ENCODE measurements at places on chromosomes 16 and 17.

GRCh38 chr16:10936272-10936984 lies 5.8 kb downstream of the DEXI start:
- DNase-seq = no peak

- DNase-seq = no peak
Observed at GRCh38 chr17:47983492-47984223, 12.7 kb downstream of the CDK5RAP3 start.

DNA sequence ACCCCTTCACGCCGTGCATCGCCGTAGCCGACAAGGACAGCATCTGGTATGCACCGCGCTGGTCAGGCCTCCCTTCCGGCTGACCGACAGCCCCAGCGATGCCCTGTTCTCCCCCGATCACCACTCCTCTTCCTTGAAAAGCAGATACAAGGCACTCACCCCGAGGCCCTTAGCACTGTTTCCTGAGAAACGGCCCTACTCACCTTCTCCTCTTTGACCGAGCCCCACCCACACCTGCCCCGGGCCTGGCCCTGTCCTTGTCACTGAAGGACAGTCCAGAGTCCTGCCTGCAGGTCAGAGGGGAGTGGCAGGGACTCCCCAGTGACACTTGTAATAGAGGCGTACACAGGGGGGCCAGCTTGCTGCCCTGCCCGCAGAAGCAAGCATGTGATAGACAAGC lies 45.9 kb upstream of the CHMP6 start:
- no peak for DNase-seq

GRCh38 chr17:63191610-63192009 lies 225.6 kb downstream of the TANC2 start:
- DNase-seq = no peak

DNA sequence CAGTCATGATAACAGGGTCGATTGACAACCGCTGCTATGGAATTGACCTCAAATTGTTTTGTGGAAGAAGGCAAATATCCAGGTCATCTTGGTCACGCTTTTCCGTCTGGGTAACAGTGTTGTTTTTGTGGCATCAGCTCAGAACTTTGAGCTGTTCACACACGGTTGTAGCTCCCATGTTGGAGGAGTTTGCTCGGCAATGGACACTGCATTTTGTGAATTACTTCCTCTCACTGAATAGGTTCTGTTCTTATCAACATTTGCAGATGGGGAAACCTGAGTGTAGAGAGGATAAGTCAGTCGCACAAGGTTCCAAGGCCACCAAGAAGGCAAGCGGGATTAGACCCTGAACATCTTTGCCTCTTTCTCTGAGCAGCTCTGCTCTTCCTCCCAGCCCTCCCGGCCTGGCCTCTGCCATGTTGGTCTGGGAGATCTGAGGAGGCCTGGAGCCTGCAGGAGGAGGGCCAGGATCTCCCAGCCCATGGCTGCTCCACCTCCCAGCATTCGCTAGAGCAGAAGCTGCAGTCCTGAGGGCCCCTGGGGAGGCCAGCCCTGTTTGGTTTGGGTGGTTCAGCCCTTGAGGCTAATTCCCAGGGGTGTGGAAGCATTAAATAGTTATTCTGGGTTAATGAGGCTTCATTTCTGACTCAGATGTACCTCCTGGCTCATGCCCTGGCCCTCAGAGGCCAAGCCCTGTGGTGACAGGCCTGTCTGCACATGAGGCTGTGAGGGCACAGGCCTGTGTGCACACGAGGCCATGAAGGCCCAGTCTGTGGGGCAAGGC lies 154.1 kb upstream of the PLCG2 start:
- peak; percentile 52 for DNase-seq

DNA sequence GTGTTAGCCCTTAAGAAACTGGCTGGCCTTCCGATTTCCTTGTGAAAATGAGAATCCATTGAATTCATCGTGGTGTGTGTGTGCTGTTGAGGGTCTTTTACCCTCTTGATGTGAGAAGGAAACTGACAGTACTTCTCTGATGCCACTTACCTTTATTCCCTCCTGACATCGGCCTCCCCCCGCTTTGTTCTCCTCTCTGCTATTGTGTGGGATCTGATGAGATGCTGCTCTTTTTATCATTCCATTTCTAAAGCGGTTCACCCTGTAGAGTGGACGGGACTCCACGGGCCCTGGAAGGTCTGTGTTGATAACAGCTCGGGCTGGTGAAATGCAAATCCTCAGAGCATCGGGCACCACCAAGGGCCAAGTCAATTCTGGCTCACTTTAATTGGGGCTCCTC lies 69.8 kb downstream of the MARCHF10 start:
- no peak for DNase-seq

DNA sequence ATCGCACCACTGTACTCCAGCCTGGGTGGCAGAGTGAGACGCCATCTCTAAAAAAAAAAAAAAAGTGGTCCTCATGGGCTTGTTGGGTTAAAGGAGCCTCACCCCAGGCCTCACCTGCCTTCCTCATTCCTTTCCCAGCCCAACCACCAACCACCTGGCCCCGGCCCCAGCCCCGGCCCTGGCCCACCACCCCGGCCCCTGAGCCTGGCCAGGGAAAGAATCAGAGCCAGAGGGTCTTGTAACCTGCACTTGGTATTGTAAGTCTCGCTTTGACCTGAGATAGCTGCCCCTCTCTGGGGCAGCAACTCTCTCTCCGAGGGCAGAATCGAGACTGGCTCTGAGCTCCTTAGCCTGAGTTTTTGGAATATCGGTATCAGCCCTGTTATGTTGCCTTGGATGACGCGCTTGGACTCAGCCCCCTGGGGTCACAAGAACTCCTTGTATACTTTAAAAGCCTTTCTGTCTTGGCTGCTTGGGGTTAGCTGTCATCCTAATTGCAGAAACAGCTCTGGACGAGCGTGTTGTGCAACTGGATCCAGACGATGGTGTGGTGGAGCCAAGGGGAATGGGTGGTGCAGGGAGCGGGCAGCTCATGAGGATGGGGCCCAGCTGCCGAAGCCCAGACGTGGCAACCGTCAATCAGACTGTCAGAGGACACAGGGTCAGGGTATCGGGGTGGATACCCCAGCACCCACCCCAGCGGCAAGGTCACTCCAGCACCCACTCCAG lies 14.6 kb downstream of the SMTNL2 start:
- no peak for DNase-seq

DNA sequence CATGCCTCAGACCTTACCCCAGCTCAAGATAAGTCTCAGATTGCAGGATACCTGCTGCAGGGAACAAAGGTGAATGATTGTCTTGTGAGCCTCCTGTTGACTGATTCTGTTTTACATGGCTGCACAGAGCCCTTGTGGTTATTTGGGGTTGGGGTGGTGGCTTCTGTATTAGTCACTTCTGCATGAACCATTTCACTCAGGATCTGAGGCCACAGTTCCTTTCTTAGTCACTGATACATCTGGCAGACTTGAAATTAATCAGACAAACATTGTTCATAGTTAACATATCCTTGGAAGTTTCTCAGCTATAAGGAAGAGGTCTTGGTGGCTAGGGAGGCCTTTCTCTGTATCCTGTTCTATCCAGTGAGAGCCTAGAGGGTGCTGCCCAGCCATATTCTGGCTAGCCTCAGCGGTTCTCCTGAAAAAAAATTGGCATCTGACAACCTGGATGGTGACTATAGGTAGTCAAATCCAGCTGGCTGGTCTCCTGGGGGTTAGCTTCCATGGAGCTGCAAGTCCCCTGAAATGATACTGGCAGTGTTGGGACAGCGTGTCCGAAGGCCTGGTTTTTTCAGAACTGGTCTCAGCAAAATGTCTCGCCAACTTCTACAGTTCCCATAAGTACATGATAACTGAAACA lies 8.4 kb upstream of the PLK1 start:
- peak; percentile 79 for DNase-seq

DNA sequence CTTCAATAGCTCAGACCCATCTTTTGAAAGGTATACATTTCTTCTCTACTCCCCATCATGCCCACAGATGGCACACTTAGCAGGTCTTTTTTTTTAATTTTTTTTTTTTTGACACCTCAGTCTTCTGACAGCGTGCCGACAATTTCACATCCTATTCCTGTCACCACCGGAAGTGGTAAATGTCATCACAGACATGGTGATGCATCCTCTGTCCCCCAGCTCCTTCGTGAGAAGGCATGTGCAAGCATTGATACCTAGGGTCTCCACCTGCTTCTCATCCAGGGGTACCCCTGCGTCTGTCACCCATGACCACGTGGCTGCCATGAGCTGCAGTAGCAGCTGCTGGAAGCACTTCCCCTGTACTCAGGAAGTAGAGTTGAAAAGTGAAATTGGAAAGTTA lies 35.6 kb downstream of the ELAC2 start:
- no peak for DNase-seq

DNA sequence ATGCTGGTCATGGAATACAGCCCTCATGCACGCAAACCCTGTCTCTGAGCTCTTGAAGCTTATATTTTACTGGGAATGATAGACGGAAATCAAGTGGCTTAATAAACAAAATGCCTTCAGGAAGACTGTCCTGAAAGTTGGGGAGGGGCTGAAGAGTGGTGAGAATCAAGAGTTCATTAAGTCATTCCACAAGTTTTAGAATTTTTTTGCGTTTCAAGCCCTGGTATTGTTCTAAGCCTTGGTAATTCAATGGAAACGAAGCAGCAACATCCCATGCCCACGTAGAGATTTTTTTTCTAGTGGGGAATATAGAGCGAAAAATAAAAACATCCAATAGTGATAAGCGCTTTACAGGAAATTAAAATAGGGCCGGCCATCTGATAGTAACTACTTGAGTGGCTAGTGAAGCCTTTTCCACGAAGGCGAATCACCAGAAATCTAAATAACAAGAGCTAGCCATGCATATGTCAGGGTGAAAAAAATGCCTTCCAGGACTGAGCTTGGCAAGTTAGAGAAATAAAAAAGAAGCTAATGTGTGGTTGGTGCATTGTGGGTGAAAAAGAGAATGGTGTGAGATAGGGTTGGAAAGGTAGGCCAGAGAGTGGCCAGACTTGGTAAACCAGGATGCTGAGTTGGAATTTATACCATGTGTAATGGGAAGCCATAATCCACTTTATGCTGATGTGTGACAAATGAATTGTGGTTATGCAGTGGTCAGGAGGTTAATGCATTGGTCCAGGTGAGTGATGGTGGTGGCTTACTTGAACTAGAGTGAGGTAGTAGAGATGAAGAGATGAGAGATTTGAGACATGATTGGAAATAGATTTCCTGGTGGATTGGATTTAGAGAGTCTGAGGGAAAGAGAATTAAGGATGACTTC lies 772 bp downstream of the PFAS start:
- no peak for DNase-seq

DNA sequence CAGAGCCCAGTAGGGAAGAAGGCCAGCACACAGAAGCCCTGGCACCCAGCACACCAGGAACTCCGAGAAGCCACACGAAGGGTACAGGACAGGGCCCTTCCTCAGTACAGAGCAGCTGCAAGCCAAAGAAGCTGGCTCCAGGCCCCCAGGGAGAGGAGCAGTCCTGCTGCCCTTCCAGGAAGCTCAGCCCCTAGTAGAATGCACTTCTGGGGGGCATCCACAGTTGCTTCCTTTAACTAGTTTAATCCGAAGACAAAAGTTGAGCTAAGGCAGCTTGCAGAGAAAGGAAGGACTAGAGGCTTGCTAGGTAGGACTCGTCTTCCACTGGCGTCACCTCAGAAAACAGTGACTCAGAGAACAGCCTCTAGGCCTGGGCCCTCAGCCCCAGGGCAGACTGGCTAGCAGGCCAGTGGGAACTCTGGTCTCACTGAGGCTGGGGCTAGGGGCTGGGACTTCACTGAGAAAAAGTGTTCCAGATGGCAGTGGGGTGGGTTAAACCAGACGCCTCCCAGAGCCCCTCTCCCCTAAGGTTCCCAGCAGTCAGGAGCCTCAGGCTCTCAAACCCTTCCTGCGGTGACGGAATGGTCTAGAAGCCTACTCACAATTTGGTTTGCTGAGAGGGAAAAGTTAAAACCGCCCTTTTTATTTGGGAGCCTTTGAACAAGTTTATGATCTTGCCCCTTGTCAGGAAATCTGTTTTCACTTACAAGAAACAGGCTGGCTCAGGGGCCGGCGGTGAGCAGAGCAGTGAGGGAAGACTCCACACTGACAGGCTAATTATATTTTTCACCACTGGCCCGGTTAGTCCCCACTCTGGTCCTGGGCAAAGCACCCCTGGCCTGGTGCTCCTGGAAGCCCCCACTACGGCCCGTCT lies 41.4 kb downstream of the ACTG1 start:
- no peak for DNase-seq

DNA sequence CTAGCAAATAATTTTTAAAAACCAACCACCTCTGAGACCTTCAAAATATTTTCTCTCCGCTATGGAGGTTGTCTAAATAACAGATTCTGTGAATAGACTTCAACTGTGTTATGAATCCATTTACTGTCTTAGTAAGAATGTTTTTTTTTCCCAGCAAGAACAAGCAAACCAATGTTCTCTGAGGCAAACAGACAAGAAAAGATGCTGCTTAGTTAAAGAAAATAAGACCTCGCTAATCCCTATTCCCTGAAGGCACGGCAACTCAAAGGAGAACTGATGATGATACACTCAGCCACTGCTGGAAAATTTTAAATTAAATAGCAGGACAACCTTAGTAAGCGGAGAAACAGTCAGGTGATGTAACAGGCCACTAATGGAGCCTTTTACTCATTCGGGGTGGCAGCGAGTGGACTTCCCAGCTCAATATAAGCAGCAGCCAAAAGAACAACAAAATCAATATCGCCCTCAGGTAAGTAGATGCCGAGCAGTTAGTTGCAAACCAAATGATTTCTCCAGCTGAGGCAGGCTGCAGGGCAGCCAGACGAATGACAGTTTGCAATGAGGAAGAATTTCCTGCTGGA lies 81.8 kb downstream of the CPPED1 start:
- no peak for DNase-seq

- DNase-seq = no peak
Observed at GRCh38 chr16:57341062-57341440, 17.5 kb upstream of the CCL22 start.

DNA sequence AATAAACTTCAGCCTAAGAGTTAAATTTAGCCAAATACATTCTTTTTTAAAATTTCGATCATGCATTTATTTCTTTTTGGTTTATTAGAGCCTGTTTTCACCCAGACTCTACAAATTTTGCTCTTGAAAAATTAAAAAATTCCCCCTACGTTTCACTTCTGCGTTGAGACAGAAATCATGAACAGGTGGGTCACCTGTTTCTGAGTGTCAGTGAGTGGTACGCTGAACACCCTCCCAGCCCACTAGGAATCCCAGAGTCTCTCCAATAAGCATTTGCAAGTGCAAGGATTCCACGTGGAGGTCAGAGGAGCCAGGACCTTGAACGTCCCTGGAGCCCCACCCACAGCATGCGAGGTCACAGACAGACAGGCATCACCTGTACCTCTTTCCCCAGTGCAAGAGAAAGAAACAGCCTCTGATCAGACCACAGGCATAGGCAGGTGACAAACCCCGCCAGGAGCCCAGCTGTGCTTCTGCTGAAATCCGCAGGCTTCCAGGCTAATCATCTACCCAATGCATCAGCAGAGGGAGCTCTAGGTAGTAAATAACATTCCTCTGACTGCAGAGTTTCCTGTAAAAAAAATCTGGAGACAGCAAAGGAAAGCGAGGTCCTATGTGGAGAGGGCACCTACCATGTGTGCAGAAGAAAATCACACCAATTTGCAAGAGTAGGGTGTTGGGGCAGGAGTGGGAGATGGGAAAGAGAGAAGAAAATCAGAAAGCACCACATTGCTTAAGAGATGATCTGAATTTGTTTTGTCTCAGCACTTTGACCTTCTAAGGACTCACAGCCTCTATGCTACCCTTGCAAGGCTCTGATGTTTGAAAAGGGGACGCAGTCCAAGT lies 5.9 kb upstream of the XYLT1 start:
- DNase-seq = peak; percentile 69

- DNase-seq = no peak
Observed at GRCh38 chr17:77451245-77451893, 310.6 kb downstream of the SEC14L1 start.
